ENCODE measurements at places on chromosomes 5 and 9. TPM values are rescaled to one million over a fixed set of nuclear protein-coding genes. Genes with fewer than 3 reads are reported as not detected.

The TLR4 gene
- 0.26 TPM for total RNA-seq

GRCh38 chr5:124235576-124235975 is 510.9 kb downstream of the ZNF608 start:
- DNase-seq: no peak

The SCGB3A1 gene
- total RNA-seq: not detected

The RCL1 gene
- total RNA-seq: 13.2 TPM

The OR13J1 gene
- total RNA-seq: not detected

- DNase-seq: peak; percentile 42
These were observed 5.5 kb upstream of the CEP120 start for GRCh38 chr5:123428521-123429220.

The MLANA gene
- not detected for total RNA-seq

GRCh38 chr5:176695073-176695472 is 47.8 kb downstream of the TSPAN17 start:
- no peak for DNase-seq

DNA sequence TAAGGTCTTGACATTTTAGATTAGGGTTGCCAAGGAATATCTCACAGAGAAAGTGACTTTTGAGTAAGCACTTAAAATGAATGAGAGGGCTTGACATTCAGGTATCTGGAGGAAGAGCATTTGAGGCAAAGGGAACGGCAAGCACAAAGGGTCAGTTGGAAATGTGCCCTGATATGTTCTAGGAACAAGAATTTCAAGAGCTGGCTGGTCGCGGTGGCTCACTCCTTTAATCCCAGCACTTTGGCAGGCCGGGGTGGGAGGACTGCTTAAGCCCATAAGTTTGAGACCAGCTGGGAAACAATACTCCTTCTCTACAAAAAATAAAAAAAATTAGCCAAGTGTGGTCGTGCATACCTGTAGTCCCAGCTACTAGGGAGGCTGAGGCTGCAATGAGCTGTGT is 16.5 kb downstream of the KIAA1958 start:
- no peak for DNase-seq

DNA sequence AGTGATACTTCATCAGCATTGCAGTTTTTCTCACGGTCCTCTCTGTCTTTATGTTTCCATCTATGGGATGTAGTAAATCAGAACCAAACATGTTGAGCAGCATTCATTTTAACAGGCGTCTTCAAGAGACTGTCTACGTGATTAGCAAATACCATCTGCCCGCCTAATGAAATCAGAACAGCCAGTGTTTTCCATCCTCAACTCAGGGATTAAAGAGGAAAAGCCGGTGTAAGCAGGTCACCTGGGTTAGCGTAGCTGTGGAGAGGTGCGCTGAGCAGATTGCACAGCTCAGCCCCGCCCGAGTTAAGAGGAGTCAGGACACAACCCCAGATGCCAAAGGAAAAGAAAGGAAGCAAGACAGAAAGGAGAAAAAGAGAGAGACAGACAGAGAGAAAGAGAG is 54.3 kb upstream of the ANKRD33B start:
- DNase-seq: no peak

The KIF24 gene
- total RNA-seq: 0.26 TPM

- no peak for DNase-seq
These were observed 85.1 kb upstream of the RAPGEF1 start for GRCh38 chr9:131824953-131825495.

Measured in bronchial epithelial cell (primary cell).